ENCODE measurements at places on chromosomes 2 and 18.

GRCh38 chr2:71925268-71926088, 222.2 kb downstream of the CYP26B1 start:
- DNase-seq: no peak

DNA sequence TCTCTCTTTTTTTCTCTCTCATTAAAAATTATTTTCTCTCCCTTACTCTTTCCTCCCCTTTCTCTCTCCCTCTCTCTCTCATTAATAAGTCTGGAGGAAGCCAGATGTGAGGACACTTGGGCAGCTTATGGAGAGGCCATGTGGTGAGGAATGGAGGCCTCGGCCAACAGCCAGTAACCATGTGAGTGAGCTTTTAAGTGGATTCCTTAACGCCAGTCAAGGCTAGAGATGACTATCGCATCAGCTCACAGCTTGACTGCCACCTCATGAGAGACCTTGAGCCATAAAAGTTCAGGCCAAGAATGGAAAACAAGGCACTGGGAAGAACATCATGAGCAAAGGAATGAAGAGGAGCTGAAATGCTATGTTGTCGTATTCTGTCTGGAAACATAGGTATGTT, 39.1 kb downstream of the ETAA1 start:
- no peak for DNase-seq

DNA sequence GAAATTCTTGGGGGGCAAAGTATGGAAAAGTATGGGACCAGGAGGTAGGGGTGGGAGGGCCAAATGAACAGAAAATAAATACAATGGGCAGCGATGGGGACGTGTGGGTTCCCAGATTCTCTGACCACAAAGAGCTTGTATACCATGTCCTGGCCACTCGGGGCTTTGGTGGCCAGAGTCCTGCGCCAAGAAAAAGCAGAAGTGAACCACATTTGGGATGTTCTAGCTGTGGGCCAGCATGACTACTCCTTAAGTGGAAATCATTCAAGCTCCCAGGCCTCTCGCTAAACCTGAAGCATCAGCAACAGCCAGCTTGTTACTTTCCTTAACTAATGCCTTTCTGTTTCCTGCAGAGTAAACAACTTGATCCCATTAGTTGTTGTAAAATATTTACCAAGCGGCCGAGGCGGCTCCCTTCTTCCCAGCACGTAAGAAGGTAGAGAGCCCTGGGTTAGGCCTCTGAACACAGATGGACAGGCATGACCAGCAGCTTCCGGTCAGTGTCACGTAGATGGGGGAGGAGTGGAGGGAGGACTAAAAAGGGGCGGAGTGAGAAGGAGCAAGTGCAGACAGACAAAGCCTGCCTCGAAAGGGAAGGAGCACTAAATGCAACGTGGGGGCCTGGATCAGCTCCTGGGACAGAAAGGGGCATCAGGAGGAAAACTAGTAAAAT, 88.2 kb downstream of the GALNT14 start:
- DNase-seq: no peak

GRCh38 chr2:218281449-218281848, 10.9 kb downstream of the TMBIM1 start:
- DNase-seq: no peak

DNA sequence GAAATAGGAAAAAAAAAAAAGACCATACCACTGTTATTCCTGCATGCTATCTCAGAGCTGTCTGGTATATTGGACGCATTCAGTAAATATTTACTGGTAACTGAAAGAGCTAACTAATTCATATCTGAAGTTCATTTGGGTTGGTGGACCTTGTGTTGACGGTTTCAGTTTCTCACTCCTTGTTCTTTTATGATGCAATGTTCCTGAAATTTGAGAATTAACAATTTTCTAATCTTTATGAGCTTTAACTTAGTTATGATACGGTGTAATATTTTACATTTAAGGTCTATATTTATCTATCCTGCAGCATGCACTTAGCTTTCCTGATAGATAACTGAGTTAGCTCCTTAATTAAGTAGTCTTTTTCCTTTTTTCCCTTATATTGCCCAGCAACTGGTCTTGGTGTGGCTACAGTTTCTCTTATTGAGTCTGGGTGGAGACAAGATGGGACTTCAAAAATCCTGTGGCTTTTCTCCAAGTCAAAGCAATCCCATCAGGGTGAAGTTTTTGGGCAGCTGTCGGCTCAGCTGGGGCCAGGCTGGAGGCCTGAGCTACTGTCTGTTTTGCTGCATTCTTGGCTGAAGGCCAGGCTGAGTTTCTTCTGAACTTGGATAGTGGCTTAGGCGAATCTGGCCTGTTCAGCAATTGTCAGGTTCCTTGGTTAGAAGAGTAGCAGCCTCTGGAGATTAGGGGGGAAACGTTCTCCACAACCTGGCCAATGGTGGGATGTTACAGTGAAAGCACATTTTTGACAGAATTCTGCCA, 78.4 kb upstream of the MEX3C start:
- DNase-seq: no peak

DNA sequence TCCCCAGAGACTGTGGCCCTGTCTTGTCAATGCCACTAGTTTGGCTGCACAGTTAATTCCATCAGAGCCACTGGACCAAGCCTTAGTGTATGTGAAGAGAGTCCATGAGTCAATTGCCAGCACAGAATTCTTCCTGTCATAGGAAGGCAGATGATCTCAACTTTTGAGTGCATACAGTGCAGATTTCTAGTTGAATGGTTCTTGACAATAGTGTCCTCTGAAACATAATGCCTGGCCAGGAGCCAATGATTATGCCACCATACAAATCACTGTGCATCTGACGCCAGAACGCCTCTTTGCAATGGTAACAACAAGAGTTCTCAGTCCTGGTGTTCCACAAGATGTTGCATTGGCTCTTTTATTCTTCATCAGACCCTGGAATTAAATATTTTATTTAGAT, 7.1 kb downstream of the NEUROD1 start:
- no peak for DNase-seq

- DNase-seq: no peak
Measured at GRCh38 chr2:233917116-233917515, at the start of gene TRPM8. TSS of gene TRPM8 (plus strand) at chr2:233917373. CDS start at chr2:233926538, 9,165 bp downstream.

GRCh38 chr2:25698752-25699151, 25.4 kb upstream of the DTNB start:
- DNase-seq: no peak

DNA sequence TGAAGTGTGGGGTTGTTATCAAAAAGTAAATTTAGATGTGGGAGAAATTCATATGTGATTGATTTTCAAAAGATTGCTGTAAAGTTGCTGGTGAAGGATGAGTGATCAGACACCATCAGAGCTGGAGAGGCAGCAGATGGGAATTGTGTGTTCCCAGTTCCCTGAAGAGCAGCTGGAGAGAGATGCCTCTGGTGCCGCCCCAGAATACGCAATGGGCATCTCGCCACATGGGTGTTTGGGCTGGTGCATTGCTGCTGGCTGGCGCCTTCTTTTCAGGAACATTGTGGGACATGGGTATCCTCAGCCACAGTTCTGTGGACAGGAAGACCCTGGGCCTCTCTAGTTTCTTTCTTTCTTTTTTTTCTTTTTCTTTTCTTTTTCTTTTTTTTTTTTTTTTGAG, 11.9 kb downstream of the ATG4B start:
- no peak for DNase-seq

DNA sequence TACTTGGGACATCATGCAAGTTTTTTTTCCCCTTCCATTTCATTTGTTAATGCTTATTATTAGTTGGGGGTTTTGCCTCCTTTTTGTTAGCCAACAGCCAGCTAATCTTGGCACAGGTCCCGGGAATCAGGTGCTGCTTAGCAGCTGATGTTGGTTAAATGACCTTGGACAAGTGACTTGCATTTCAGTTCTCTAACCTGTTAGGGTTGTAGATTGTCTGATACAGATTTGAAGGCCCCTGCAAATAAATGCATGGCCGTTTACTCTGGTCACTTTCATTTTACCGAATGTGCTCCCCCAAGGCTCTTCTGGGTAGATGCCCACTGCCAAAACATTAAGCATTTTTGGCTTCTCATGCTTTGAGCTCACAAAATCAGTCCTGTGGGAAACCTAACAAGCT, 120.9 kb downstream of the SPTBN1 start:
- no peak for DNase-seq

DNA sequence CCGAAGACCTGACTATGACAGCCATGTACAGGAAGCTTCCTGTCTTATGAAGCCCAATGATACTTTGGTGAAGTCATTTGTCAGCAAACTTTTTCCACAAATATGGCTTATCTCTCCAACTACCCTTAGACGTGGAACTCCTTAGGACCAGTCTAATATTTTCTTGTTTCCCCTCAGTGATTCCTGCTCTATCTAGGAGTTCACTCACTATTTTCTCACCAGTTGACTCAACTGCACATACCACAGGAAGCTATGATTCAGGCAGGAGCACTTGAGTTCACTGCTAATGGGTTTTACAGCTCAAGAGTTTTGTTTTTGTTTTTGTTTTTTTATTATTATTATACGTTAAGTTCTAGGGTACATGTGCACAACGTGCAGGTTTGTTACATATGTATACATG, 109.3 kb downstream of the ANTXR1 start:
- DNase-seq: no peak

DNA sequence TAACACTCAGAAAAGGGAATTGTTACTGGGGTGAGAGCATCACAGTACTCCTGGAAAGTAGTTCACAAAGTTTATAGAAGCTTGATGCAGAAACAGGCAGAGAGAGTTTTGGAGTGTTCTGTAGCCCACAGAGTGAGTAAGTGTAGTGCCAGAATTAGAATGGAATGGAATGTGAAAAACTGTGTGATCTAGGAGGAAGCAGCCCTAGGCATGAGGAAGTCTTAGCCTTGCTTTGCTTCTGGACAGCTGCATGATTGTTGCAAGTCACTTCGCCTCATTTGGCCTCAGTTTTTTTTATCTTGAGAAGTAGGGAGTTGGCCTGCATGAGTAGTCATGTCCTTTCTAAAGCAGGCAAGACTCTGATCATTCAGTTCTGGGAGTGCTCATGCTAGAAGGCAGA, 10.9 kb downstream of the SERPINB12 start:
- DNase-seq: no peak

DNA sequence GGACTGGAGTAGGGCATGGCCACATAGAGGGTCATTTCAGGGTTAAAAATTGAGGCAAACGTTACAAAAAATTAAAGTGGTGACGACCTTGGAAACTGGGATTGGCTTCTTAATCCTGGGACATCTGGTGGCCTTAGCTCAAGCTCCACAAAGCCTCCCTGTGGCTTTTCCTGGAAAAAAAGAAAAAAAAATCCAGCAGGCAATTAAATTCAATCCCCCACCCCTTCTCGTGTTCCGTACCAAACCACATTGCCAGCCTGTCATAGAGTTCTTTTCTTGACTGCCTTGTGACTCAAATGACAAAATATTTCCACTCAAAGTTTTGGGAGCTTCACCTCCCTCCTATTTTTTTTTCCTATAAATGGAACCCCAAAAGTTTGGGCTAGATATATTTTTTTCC, 195.6 kb downstream of the HRH4 start:
- no peak for DNase-seq

- DNase-seq: peak; percentile 87
Measured at GRCh38 chr2:30666266-30666874, 140.9 kb downstream of the CAPN13 start.

DNA sequence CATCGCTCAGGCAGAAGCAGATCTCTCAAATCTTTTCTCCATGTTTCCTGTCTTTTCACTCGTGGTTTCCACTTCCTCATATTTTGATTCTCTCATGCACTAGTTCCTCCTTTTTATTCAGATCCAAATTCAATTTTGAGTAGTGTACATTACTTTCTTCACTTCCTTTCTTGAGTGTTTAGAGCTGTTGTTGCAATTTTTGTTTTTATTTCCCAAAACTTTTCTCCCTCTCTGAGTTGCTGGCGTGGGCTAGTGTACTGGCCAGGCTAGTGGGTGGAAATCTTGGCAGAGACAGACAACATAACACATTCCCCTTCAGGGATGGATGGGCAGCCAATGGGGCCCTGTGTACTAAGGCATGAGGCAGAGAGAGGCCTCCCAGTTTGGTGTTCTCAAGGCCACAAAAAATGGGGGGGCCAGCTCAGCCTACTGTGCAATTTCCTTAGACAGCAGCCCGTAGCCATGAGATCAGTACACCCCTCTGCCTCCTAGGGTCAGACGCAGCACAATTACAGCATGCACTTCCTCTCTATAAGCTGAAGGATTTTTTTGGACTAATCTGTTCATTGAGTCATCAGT, 145.1 kb upstream of the PID1 start:
- peak; percentile 95 for DNase-seq

GRCh38 chr2:60079562-60079961, 473.9 kb downstream of the BCL11A start:
- DNase-seq: no peak

DNA sequence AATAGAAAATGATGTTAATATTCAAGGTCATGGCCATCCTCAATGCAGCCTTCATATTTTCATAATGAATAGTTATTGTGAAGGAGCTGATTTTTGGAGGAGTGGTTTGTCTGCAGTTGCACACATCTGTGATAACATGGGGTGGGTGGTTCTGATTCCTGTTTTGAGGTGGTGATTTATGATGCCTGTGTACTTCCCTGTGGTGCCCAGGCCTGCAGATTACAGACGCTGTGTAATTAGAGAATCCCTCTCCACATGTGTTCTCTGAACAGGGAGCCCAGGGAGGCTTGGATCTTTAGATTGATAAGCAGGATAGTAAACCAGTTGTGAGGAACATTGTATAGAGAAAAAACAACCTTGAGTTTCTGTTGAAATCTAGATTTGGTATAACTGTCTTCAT, 117.5 kb downstream of the AGAP1 start:
- no peak for DNase-seq

GRCh38 chr2:225010804-225011203, 31.5 kb downstream of the DOCK10 start:
- no peak for DNase-seq

- peak; percentile 45 for DNase-seq
Measured at GRCh38 chr2:238358769-238359168, 38.5 kb downstream of the TRAF3IP1 start.

DNA sequence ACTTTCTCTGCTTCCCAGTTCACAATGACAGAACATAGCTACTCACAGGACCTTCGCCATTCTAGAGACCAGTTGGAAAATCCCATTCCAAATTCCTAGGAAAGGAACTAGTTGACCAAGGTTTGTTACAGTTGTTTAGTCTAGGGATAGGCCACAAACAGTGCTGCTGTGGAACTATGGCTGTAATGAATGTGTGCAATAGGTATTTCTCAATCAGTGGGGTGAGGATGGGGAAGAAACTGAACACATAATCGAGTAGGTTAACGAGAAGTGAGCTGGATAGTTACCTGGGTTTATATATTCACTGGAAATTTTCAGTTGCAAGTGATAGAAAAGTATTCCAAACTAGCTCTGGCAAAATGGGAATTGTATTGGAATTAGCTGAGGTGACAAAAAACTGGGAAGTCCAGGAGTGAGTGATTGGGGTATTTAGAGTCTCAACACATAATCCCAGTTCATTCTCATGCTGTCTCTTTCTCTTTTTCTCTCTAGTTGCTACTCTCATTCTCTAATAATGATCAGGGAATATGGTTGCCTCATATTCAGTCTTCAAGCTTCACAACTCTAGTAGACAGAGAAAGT, 18.2 kb upstream of the HMSD start:
- DNase-seq: no peak

- no peak for DNase-seq
Measured at GRCh38 chr2:65656160-65656718, 223.8 kb upstream of the SPRED2 start.

DNA sequence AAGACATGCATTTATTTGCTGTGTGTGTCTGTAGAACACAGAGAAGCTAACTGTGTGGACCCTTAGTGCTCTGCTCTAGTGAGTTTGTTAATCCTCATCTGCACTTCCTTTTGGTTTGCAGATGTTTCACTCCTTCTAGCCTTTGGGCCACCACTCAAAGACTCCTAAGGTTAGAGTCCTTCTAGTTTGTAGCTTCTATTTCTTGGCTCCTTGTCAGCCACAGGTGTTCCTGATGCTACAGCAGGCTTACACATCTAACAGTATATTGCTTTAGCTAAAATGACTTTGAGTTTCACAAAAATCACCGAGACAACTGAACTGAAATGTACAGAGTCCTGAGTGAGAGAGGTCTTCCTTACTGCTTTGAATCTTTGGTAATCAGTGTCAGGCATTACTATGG, 551.4 kb downstream of the NRXN1 start:
- no peak for DNase-seq

All from esophagus muscularis mucosa (tissue), 4 donors.